IPS DF 6.9 (cell line): ENCODE measurements at places on chromosomes 6 and 20.
A peak's percentile ranks its signal among the peaks of the same experiment; 100 is the strongest.

DNA sequence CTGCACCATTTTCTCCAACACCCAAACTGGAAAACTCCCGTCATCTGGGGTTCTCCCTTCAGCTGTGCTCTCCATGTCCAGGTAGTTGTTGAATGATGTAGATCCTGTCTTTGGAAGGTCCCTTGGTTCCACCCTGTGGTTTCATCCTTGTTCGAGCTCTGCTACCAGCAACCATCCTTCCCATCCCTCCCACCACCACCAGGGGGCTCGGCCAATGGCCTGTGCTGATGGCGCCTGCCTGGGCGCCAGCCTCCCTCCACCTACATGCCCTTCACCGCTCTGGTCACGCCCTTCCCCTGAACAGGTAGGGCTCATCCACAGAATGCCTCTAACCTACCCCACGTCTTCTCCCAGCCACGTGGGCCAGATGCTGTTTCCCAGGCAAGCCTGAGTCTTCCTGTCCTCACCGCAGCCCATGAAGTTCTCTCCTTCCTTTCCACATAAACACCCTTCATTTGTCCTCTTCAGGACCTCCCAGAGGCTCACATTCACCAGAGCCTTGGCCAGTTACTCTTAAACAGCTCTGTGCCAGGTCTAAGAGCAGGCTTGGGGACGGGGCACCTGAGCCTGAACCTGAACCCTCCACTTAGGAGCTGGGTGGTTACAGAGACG, 75.1 kb upstream of the DUSP22 start:
- DNase-seq = peak; percentile 48

DNA sequence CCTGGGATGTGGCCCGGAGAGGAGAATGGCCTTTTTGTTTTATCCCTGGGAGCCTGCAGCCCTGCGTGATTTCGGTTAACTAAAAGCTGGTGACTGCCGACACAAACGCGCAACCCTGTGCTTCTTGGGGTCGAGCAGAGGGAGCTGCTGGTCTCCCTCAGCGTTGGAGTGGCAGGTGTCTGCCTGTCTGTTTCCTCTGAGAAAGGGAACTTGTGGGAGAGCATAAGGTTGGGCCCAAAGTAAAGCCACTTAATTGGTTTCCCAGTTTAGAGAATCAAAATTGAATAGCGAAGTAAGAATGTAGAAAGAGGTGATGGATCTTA, 500 bp downstream of the LTV1 start:
- DNase-seq = no peak

DNA sequence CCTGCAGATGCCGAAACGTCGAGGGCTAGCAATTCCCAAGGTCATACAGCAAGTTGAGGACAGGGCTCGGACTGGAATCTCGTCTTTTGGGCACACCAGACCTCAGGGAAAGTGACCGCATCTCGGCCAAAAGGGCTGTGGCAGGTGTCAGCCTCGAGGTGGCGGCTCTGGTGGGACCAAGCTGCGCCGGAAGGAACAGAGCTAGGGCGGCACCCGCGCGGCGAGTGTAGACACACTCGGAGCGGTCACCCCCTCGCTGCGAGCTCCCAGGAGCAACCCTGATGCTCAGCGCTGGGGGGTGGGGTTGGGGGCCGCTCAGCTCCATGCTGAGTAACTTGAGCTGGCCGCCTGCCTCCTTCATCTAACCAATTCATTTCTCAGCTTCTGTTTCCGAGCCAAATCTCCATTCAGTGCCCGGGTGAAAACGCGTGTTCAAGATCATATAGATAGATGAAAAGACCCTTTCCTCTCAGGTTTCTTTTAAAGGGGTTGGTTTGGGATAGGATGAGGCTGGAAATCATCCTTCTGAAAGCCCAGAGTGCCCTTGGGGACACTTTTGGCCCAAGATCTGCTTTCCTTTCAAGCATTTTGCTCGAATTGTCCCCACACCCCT, 2.2 kb upstream of the TUBB2B start:
- DNase-seq = no peak

- DNase-seq = no peak
These were observed 249.3 kb downstream of the SMOC2 start for GRCh38 chr6:168690271-168690670.

- no peak for DNase-seq
These were observed 118.6 kb upstream of the BCLAF1 start for GRCh38 chr6:136408204-136408603.

DNA sequence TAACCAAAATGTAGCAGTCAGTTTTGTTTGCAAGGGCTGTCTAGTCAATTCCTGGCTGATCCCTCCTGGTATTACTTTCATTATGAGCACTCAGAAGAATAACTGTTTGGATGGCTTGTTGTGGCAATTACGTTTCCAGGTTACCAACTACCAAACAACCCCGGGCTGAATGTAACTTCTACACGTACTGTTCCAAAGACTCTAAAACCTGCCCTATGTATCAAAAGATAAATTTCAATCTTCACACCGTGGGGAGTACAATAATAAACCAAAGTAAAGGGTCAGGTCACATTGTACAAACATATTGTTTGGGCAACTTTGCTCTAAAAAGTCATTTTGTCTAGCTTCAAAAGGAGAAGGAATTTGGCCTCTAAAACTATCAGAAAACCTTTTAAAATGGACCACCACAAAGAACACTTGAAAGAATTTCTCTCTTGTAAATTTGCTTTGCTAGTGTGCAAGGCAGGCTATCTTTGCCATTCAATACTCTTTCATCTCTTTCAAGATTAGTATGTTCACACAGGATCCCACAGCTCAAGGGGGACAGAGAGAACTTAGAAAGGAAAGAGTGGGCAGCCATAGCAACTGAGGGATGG, 27.6 kb downstream of the DCDC2 start:
- no peak for DNase-seq

DNA sequence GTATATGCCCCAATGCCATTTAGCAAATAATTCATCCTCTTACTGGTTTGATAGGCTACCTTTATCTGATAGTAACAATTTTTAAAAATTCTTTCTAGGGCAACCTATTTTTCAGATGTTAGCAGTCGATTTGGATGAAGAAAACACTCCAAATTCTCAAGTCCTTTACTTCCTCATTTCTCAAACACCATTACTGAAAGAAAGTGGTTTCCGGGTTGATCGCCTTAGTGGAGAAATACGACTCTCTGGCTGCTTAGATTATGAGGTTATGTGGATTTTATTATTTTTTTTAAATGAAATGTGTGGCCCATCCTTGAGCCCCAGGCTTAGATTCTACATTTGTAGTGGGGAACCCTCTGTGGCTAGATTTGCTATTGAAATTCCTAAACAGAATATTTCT, 26.3 kb downstream of the CDH26 start:
- DNase-seq = no peak

DNA sequence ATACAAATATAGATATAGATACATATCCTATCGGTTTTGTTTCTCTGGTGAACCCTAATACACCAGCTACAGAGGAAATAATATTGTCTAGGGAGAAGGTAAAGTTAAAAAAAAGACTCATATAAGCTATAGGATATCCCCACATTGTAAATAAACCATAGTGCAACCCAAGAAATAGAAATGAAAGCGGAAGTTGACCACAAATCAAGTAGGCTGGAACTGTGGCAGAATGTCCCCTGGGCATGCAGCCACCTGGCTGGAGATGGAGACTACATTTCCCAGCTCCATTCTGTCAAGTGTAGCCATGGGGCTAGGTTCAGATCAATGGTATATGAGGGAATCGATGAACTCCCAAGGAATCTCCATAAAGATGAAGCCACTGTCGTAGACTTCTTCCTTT, 70.1 kb upstream of the RPS6KA2 start:
- DNase-seq = no peak

- DNase-seq = no peak
These were observed 131.9 kb downstream of the SLC24A3 start for GRCh38 chr20:19344341-19344740.

DNA sequence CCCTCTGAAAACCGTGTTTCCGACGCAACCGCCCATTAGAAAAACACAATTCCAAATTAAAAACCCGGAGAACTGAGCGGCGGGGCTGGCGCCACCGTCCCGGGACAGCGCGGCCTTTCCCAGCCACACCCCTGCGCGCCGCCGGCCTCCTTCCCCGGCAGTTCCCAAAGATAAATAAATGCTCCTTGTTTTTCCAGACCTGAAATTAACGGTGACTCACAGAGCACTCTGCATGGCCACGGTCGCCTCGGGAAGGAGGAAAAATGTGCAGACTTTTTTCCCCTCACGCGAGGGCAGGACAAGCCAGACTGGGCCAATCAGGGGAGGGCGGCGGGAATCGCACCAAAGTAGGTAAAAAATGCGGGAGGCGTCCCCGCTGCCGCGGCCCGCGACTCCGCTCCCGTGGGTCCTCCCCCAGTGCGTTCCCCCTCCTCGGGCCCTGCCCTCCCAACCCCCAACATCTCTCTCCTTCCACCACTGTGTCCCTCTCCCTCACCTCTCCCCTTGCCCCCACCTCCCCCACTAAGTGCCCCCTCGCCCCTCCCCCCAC, 828 bp upstream of the DSTN start:
- DNase-seq = no peak

- DNase-seq = no peak
These were observed 72.7 kb upstream of the CCN6 start for GRCh38 chr6:111980971-111981840.

- no peak for DNase-seq
These were observed 121.3 kb upstream of the PTPRK start for GRCh38 chr6:128641703-128642102.

DNA sequence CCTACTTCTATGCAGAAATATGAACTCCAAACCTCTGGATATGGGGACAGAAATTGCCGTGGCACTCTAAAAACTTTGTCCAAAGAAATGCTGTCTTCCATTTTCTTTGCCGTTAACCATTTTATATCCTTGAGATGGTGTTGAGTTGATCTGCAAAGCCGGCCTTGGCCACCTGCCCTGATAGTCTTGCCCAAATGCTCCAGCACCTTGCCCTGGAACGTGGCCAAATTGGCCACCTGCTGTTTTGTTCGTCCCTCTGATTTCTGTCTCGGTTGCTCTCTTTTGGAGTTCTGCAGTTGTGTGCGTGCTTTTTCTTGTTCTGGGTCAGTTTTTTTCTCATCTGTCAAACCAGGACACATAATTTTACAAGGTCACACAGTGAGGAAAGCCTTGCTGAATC, 239.7 kb upstream of the GMDS start:
- no peak for DNase-seq

DNA sequence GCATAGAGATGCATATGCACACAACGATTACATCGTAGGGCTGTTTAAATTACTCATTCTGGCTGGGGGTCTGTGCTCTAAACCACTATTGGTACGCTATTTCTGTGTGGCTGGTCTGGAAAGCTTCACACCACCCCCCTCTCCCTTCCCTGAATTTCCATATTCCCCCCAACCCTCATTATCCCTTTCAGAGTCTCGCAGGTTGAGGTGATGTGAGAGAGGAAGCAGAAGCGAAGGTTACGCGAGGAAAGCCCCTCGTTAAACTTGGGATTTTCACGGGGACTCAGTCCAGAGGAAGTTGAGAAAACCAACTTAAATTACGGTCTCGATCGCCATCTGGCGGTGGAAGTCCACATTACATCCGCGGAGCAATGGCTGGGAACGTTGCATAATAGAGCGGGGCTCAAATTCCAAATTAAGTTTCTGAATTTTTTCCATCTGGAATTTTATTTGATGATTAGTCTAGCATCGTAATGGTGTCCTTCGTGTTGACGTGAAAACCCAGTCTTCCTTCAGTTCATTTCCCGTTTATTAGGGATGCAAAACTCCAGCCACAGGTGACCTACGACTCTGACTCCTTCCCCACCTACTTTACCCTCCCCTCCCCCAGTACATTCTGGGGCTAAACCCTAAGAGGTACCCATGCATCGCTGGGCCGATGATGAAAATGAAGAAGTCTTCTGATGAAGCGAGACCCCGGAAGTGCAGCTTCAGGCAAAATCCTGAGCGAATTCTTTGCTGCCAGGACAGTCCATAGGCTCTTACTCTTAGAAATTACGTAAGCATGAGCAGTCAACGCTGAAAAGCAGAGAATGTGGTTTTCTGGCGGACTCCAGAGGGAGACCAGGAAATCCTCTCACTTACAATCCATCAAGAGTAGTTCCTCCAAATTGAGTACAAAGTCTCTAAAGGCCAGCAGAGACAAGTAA, 19.7 kb downstream of the HLA-DOB start:
- DNase-seq = peak; percentile 54

GRCh38 chr6:75158176-75158575, 47.7 kb downstream of the COL12A1 start:
- no peak for DNase-seq

DNA sequence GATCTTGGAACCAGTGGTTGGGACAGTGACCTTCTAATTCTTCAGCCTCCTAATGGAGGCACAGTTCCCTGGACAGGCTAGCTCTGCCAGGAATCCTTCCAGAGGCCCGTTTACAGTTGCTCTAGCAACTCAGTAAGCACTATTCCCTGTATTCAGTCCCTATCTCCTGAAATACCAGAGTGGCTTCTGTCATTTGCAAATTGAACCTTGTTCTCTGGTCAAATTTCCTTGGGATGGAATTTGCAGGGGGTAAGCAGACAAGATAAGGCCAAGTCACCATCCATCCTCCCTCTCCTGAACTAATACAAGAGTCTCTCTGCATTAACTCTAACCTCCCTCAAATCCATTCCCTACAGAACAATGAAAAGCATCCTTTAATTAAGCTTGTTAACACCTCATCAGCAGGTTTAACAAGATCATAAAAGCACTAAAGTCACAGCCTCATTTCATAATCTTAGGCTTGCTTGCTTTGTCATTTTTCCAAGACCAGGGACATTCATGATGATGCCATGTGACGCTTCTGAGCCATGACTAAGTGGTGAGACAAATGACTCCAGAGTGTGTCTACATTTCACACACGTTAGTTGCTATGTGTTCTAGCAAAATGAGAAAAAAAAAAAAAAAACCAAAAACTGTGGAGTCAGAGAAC, 37.1 kb downstream of the SLC22A23 start:
- no peak for DNase-seq

DNA sequence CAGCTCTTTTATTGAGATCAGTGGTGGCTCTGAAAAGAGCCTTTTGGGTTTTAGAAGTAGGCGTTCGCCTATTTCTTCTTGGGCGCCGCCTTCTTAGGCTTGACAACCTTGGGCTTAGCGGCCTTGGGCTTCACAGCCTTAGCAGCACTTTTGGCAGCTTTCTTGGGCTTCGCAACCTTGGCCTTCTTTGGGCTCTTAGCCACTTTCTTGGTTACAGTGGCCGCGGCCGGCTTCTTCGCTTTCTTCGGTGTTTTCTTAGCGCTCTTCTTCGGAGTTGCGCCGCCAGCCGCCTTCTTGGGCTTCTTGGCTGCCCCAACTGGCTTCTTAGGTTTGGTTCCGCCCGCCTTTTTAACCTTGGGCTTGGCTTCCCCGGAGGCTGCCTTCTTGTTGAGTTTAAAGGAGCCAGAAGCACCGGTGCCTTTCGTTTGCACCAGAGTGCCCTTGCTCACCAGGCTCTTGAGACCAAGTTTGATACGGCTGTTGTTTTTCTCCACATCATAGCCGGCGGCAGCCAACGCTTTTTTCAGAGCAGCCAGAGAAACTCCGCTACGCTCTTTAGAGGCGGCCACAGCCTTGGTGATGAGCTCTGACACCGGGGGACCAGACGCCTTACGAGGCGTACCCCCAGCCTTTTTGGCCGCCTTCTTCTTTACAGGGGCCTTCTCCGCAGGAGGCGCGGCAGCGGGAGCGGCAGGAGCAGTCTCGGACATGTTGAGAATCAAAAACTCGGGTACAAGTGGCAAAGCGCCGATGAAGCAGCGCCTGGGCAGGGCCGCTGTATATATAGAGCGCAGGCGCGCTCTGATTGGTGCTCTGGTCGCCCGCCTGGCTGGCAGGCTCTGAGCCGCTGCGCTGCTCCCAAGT, 31.3 kb upstream of the HFE start:
- DNase-seq = no peak

- DNase-seq = no peak
These were observed 384.1 kb upstream of the SLC35B3 start for GRCh38 chr6:8819446-8819845.

GRCh38 chr6:151705993-151706733, 101.3 kb upstream of the ESR1 start:
- no peak for DNase-seq

GRCh38 chr6:82364087-82365015, 734 bp downstream of the TPBG start:
- no peak for DNase-seq
